ENCODE measurements at places on chromosomes 12 and 14. TPM values are rescaled to one million over a fixed set of nuclear protein-coding genes. Genes with fewer than 3 reads are reported as not detected.

- no peak for DNase-seq
Observed at GRCh38 chr12:110100315-110100970, 23.7 kb upstream of the IFT81 start.

Gene CPNE6
- total RNA-seq: not detected

DNA sequence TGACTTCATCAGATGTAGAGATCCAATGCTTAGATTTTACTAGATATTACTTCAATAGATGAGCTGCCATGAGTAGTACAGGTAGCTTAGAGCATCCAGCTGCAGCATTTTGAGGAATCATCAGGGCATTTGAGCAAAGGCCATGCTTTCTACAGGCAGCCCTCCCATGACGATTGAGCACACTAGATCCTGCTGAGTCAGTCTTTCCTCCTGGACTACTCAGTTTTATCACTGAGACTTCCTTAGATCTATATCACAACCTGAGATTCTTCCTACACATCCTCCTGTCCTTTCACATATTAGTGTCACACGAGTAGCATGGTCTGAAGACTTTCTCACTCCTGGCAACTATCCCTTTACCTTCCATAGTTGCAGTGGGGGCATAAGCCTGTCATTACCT, 1401.8 kb downstream of the FSCB start:
- DNase-seq: no peak

Gene TXNRD1
- 78.7 TPM for total RNA-seq

DNA sequence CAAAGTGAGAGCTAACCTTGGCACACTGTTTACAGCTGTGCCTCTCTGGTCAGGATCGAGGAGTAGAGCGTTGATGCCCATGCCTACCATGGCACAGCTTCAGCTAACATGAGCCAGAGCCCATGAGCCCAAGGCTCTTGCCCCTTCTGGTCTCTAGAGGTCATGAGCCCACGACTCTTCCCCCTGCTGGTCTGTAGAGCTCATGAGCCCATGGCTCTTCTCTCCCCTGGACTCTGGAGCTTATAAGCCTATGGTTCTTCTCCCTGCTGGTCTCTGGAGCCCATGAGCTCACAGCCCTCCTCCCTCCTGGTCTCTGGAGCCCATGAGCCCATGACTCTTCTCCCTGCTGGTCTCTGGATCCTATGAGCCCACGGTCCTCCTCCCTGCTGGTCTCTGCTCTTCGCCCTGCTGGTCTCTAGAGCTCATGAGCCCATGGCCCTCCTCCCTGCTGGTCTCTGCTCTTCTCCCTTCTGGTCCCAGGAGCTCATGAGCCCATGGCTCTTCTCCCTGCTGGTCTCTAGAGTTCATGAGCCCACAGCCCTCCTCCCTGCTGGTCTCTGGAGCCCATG, 16.6 kb upstream of the CLMN start:
- DNase-seq: no peak

Gene GNB3
- 0.38 TPM for total RNA-seq
